ENCODE measurements at places on chromosomes 7 and 10. TPM values are rescaled to one million over a fixed set of nuclear protein-coding genes. Genes with fewer than 3 reads are reported as not detected.

Gene ECHDC3
- total RNA-seq, result 161 TPM

- DNase-seq, result no peak
These were observed 77.5 kb downstream of the HGF start for GRCh38 chr7:81692146-81692905.

Gene TNKS2
- total RNA-seq, result 33.7 TPM

- no peak for DNase-seq
These were observed 22.2 kb downstream of the MPP7 start for GRCh38 chr10:28280652-28281051.

DNA sequence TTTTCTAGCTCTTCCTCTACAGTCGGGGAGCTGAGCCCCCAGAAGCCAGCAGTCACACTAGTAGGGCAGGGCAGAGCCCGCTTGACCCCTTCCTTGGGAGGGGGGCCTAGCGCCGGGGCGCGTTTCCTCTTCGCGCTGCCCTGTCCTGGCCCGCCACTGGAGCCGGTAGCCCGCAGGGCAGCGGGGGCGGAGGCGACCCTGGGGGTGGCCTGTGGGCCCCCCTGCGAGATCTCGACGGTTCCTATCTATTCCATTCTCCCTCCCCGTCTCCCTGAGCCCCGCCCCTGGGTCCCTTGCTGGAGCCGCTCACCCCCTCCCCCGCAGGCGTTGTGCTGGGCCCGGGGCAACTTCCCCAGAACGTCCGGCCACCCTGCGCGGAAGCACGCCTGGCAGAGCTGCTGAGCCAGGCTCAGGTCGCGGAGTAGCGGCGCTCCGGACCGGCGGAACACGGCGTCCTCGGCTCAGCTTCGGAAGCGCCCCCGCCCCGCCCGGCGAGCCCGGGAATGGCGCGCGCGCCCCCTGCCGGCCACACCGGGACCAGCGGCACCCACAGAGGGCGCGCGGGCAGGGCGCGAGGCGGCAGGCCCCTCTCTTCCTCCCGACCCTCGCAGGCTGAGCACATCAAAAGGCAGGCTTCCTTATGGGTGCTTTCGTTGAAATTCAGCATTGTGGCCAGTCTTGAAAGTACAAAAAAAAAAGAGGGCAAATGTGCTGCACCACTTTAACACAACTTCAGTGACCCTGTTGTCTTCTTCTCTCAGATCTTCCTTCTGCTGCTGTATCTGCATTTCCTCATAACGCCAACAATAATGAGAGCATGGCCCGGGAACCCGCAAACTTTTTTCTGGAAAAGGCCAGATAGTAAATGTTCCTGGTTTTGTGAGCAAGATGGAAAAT is 327.6 kb downstream of the TNS3 start:
- peak; percentile 96 for DNase-seq

Gene SNCG
- total RNA-seq, result 265 TPM

- DNase-seq, result no peak
These were observed 18.6 kb downstream of the OPALIN start for GRCh38 chr10:96339956-96340904.

Gene PDE1C
- 2.2 TPM for total RNA-seq

Gene CTAGE8
- total RNA-seq, result 0.71 TPM

GRCh38 chr7:82317257-82317721 is 126.3 kb downstream of the CACNA2D1 start:
- DNase-seq, result no peak

GRCh38 chr7:91537260-91538152 is 273.3 kb downstream of the FZD1 start:
- DNase-seq, result no peak

GRCh38 chr7:70791341-70791740 is 340.6 kb upstream of the GALNT17 start:
- no peak for DNase-seq

DNA sequence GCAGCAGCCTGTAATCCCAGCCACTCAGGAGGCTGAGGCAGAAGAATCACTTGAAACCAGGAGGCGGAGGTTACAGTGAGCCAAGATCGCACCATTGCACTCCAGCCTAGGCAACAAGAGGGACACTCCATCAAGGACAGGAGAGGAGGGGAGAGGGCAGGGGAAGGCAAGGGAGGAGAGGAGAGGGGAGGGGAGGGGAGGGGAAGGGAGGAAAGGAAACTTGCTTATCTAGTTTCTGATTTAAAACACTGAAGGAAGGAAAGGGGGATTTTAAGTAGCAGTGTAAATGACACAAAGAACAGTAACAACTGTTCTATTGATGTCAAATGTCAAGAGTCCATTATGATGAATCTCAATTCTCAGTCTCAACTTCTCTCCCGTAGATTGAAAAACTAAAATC is 43.7 kb downstream of the SRPK2 start:
- DNase-seq, result no peak

DNA sequence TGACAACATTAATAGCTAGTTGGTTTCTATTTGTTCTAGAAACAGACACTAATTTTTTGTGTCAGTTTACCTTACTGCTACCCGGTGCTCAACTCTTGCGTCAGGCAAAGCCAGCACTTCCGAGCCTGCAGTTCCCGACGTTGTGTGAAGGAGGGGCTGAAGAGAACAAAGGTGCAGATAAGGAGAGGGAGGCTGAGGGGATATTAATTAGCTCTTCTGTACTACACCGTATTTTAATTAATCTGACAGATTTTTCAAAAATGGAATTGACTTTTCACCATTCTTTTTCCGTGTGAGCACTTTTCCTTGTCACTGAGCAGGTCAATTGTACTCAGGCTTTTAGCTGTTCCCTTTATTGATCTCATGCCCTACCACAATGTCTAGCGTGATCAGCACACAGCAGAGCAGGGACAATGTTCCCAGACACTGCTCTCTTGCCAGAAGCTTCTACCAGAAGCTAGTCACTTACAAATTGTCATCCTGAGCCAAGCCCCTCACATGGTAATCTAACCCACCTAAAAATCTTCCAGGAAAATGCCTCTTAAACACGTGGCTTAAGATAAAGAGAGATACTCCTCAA is 650.5 kb upstream of the MKI67 start:
- no peak for DNase-seq

DNA sequence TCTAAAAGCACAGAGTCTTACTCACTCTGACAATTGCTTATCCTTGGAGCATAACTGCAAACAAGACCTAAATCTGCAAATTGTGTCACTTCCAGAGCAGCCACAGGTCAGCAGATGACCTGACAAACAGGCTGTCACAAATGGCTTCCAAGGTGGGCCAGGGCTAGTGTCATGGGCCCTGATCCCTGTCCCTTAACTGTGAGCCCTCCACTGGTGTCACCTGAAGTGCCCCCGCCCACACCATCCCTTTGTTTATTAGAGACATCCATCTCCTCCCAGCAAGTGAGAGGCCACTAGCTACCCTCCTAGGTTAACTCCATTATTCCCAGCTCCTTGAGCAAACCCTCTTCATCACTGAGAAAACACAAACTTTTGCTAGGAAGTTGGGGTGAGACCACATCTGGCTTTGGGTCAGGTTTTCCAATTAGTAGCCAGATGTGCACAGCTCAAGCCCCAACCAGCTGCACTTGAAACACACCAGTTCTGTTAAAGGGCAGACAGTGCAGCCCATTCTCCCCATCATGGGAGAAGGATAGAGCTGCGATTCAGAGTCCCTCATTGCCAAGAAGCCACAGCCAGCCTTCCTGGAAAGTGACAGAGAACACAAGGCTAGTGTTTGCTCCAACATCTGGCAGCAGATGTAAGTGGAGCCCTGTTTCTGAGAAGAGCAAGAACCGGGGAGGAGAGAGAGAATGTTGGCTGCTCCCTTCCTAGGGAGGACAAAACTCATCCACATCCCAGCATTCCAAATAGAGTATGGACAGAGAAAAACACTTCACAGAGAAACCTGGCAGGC is 75.7 kb upstream of the NANOS1 start:
- DNase-seq, result peak; percentile 57

Gene RELN
- 1.8 TPM for total RNA-seq

Gene ZC3HAV1L
- 13.6 TPM for total RNA-seq

DNA sequence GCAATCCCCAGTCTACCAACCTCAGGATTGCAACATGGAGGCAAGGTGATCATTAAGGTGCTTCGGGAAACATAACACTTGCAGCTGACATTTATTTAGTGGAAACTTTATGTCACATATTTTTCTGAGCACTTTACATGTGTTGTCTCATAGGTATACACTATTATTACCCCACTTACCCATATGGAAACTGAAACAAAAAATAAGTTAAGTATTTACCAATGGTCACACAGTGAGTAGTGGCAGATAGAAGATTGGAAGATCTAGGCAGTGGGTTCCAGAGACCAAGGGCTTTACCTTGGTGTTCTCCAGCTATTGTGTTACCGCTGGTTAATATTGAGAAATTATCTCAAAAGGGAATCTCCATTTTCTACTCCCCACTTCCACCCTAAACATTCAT is 1279.1 kb upstream of the SORCS1 start:
- no peak for DNase-seq

- DNase-seq, result no peak
These were observed 76.4 kb downstream of the CELF2 start for GRCh38 chr10:11093771-11094736.

- no peak for DNase-seq
These were observed 81.9 kb downstream of the CCDC3 start for GRCh38 chr10:12919574-12919973.

Gene CAV2
- total RNA-seq, result 170 TPM

GRCh38 chr7:111682588-111683340 is 120.5 kb upstream of the IMMP2L start:
- DNase-seq, result no peak

Gene ELMO1
- total RNA-seq, result 48.9 TPM

Gene OIT3
- not detected for total RNA-seq

GRCh38 chr7:91618776-91619765 is 261.4 kb downstream of the MTERF1 start:
- DNase-seq, result no peak

Gene IFIT1B
- total RNA-seq, result not detected

DNA sequence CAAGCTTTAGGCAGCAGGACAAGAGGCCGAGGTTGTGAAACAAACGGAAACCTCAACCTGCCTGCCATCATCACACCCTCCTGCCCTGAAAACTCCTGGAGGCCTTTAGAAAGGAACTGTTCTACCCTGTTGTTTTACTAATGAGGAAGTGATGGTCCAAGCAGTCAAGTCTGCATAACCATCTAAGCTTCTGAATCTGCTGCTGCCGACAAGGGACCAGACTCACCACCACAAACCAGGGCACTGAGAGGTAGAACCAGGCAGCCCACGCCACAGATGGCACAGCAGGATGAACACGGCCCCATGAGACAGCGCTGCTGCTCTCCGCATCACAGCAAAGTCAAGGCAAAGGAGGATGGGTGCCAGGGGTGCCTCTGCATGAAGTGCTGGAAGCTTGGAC is 209.4 kb downstream of the CELF2 start:
- no peak for DNase-seq

DNA sequence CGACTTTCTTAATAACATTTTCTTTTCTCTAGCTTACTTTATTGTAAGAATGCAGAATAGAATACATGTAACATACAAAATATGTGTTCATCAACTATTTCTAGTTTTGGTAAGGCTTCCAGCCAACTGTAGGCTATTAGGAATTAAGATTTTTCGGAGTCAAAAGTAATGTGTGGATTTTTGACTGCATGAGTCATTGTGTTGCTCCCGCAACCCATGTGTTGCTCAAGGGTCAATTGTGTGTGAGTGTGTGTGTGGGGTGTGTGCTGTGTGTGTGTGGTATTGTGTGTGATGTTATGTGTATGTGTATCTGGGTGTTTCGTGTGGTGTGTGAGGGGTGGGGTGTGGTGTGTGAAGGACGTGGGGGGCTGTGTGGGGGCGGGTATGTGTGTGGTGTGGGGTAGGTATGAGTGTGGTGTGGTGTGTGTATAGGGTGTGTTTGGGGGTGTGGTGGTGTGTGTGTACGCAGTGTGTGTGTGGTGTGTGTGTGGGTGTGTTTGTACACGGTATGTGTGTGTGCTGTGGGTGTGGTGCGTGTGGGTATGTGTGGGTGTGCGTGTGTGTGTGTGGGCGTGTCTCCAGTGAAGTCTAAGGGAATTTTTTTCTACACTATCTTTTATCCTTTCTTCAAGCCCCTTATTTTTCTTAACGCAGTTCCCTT is 60.5 kb downstream of the RSU1 start:
- no peak for DNase-seq

Gene MBL2
- not detected for total RNA-seq

- DNase-seq, result no peak
These were observed 506 bp downstream of the CTTNBP2 start for GRCh38 chr7:117872561-117873309.

Gene DNAJC1
- total RNA-seq, result 28.2 TPM

Gene LAMB4
- 0.10 TPM for total RNA-seq

DNA sequence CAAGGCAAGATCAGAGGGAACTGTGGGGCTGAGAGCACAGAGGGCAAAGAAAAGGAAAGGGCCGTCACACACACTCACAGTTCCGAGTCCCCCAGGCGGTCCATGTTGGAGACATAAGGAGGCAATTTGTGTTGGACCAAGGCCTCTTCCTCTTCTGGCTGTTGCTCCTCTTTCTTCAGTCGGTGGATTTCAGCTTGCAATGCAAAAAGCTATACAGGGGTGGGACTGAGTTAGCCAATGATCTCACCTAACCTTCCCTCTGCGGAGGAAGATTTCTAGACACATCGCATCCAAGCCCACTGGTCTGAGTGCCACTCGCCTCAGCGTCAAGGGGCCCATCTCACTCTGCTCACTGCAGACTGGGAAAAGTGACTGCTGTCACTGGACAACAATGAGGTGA is 5.5 kb downstream of the WDR91 start:
- DNase-seq, result no peak

Gene TUBB8
- total RNA-seq, result not detected

GRCh38 chr10:11863353-11864109 is 40.4 kb downstream of the PROSER2 start:
- DNase-seq, result peak; percentile 22

DNA sequence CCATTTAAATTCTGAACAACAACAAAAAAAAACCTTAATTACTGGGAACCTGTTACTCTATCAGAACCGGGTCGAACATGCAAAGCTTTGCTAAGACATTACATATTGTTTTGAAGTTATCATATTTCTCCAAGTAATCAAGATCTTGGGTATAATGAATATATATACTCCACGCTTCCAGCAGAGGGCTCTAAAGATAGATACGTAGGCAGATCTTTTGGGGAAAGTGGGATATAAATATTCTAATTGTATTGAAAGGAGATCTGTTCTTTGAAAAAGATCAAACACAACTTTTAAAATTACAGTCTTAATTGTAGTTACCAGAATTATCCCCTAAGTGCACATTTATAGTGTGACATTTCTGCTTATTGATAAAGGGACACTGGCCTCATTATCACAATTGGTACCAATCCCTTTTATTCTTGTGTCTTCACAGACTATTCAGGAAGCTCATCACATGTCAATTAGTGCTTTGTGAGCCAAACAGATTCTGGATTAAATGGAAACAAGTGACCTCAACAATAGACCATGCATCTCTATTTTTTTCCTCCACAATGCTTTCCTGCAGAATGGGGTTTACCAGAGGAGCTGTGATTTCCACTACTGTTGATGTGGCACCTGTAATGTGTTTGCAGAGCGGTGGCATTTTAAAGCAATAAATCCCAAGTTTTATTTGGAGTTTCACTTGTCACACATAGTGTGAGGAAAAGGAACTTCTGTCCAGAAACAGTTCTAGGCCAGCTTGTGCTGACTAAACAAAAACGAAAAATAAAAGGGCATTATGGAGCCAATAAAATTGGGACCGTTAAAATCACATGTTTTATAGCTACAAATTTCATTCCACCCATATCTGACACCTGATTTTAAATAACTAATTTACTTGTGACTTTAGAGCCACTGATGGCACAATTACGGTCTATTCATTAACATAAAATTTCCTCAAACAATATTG is 122.4 kb downstream of the CTTNBP2 start:
- no peak for DNase-seq
